ENCODE measurements at places on chromosomes 16 and 17.

GRCh38 chr16:31400191-31400590 is 7.1 kb downstream of the ITGAD start:
- no peak for DNase-seq

- peak; percentile 50 for DNase-seq
Observed at GRCh38 chr17:38667099-38667786, 7.5 kb downstream of the EPOP start.

GRCh38 chr17:60435244-60436167 is 13.2 kb downstream of the CHCT1 start:
- DNase-seq, result peak; percentile 70

GRCh38 chr17:82457073-82457928 is 1.2 kb upstream of the NARF start:
- DNase-seq, result no peak

DNA sequence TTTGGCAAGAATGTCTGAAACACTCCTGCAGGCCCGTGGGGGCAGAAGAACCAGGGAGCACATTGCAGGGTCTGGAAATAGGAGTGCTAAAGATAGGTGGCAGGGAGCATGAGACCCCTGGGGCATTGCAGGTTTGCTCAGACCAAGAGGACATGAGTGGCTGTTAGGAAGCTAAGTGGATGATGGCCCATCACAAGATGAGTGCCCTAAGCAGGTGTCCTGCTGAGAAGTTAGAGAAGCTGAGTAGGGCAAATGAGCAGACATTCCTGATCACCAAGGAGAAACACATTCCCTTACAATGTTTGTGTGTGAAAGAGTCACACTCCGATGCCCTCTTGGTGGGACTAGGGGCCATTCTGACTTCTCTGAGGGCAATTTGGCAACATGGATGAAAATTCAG is 9.9 kb downstream of the MLYCD start:
- DNase-seq, result no peak

- DNase-seq, result no peak
Observed at GRCh38 chr17:49946964-49947584, 21.9 kb upstream of the DLX4 start.

DNA sequence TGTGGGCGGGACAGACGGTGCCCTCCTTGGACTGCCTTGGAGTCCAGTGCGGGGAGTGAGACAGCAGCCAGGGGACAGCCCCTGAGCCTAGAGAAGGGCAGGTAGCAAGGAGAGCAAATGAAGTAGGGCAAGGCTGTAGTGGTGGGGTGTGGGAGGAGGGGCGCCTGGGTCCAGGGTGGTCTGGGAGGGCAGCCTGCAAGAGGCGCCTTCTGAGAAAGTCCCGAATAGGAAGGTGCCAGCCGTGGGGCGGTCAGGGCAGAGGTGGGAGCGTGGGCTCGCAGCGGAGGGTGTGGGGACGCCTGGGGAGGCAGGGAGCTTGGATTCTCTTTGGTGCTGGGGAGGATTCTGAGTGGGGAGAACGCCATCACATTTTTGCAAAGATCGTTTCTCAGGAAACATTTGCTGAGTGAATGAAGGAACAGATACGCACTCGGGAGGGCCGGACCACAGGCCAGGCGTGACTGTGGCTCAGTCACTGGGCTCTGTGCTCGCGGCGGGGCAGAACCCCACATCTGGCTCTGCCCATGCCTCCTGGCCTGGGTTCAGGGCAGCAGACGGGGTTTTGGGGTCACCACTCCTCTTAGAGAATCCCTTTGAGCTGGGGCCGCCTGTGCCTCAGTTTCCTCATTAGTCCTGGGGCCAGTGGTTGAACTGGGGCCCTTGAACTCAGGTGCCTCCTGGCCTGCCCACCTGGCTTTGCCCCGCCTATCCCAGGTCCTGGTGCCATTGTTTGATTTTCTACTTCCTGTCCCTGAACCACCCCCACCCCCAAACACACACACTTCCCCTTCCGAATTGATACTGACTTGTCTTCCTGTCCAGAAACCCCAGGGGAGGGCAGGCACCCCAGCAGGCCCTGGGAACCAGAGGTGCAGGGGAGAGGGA is 4.2 kb downstream of the SNN start:
- no peak for DNase-seq

DNA sequence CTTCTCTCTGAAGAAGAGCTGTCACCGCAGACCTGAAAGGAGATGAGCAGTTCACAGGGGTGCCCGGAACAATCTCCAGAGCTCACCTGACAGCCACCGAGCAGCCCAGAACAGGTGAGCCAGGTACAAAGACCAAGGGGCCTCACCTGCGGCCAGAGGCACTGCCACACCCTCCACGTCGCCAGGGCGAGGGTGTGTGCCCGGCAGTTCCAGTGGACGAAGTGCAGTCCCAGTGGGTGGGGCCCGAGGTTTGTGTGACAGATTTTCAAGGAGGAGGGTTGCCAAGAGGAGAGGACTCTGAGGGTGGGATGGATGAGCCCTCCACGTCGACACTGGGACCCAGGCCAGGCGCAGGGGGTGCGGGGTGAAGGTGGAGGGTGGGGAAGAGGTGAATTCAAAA is 61.7 kb downstream of the SMPD3 start:
- DNase-seq, result no peak

All from posterior cingulate gyrus (tissue), 11 donors.